Hematopoietic multipotent progenitor cell treated with erythropoietin and hydrocortisone succinate and interleukin-3 and kit ligand, for 17 days (in vitro differentiated cells): ENCODE measurements at places on chromosomes 7 and 10.
A peak's percentile ranks its signal among the peaks of the same experiment; 100 is the strongest.

GRCh38 chr7:156218544-156219306 is 406.5 kb upstream of the SHH start:
- no peak for DNase-seq

- DNase-seq: no peak
These were observed 1293.5 kb downstream of the XPNPEP1 start for GRCh38 chr10:108629834-108630233.

- DNase-seq: no peak
These were observed 7.2 kb downstream of the SFMBT2 start for GRCh38 chr10:7403620-7404019.

GRCh38 chr7:2000746-2001321 is 231.9 kb downstream of the MAD1L1 start:
- no peak for DNase-seq

GRCh38 chr10:69092959-69093850 is 5.3 kb downstream of the SRGN start:
- peak; percentile 89 for DNase-seq

GRCh38 chr10:127600479-127600878 is 51.4 kb downstream of the NPS start:
- DNase-seq: no peak

DNA sequence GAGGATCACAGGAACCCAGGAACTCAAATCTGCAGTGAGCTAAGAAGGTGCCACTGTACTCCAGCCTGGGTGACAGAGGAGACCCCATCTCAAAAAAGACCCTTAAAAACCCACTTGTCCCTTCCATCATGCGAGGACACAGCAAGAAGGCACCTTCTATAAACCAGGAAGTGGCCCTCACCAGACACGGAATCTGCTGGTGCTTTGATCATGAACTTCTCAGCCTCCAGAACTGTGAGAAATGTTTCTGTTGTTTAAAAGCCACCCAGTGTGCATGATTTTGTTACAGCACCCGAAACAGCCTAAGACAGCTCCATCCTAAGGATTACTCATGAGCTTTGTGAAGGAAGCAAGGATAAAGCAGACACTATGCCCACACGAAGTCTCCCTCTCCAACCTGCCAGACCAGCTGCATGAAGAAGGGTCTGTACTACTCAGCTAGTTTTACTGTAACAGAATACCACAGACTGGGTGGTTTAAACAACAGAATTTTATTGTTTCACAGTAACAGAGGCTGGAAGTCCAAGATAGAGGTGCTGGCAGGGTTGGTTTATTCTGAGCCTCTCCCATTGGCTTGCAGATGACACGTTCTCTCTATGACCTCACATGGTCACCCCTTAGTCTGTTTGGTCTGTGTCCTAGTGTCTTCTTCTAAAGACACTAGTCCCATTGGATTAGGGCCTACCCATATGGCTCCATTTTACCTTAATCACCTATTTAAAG is 13.7 kb downstream of the VIM start:
- DNase-seq: no peak

GRCh38 chr10:68721673-68722335 is 765 bp downstream of the CCAR1 start:
- DNase-seq: peak; percentile 31

GRCh38 chr7:37062560-37062859 is 338.2 kb upstream of the AOAH start:
- no peak for DNase-seq

DNA sequence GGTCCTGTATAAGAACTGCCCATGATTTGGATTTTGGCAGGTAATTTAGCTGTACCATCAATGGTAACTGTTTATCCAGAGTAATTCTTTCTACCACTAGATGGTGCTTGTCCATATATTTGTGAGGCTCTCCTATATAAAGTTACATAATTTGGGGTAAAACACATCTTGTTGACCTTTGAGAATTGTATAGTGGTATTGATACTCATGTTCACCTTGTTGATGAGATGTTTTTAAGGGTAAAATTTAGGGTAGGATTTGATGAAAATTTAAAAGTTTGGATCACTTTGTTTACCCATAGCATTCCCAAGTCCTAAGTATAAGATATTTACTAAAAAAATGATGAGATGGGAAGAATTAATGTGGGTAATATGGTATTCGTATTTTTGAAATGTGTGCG is 31.6 kb downstream of the ST7 start:
- DNase-seq: peak; percentile 77

GRCh38 chr10:114403541-114404161 is 651 bp downstream of the AFAP1L2 start:
- no peak for DNase-seq

DNA sequence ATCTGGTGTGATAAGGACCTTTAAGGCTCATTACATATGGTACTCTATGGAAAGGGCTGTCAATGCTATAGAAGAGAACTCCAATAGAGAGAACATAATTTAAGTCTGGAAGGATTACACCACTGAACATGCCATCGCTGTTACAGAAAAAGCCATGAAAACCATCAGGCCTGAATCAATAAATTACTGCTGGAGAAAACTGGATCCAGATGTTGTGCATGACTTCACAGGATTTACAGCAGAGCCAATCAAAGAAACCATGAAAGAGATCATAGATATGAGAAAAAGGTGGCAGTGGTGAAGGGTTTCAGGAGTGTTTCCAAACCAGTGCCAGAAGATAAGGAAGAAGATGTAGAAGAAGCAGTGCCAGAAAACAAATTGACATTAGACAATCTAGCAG is 18.9 kb upstream of the GPR22 start:
- DNase-seq: no peak

DNA sequence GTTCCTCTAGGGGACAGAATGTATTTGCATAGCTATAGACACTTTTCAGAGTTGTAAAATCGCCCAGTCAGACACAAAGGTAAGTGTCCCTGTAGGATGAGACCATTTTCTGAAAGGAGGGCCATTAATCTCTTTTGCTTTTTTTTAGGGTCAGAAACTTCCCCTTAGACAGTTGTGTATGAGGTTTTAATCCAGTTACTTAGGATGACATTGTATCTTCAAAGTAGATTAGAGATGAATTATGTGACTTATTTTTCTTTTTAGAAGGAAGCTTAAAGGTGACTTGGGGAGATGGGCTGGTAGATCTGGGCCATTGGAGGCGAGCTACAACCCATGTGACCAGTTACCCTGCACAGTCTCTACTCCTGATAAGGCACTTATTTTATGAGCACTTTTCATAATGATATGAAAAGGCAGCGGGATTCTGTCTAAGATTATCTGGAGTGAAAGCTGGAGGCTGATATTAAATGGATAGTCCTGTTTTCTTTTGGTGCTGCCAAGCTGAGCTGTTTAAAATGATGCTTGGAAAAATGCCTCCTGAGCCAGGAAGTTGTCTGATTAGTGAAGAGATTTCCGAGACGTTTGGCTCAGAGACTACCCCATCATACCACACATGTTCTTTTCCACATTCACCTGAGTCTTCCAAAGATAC is 264.3 kb downstream of the AUTS2 start:
- no peak for DNase-seq

DNA sequence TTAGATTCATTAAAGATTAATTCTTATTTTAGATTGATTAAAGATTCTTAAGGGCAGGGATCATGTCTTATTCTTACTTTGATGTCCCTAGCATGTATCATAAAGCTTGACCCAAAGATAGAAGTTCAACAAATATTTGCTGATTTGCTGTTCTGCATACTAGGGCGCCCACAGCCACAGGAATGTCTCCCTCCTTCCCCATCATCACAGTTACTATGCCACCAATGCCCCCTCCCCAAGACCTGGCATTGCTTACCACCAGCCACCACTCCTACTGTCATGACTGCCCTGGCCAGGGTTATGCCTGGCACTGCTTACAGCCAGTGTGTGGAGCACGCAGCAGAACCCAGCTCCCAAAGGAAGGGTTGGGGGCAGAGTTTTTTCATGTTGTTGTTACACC is 86.7 kb upstream of the AGK start:
- no peak for DNase-seq

DNA sequence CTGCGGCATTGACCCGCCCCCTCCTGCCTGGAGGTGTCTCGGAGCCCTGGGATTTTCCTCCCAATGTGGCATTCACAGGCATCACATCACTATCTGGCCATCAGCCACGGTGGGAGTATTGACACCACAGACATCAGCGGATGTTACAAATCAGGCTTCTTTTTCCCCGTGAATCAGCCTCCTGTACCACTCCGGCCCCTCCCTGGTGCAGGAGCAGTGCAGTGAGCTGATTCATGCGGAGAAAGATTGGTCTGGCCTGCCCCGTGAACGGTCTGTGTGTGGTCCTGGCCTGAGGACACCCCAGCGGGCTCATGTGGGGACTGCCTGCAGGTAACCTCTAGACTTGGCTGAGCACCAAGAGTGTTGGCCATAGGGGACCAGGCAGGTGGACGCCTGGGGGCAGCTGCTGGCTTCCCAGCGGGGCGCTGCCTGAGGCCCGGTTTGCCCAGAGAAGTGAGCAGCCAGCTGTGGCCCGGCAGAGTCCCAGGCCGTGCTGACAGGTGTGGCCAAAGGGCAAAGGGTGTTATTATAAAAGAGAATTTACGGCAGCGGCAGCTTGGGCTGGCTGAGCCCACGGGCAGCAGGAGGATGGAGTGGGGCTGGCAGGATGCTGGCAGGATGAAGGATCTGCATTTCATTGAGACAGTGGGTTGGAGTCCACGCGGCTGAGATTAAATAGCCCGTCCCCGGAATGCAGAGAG is 32.1 kb upstream of the GNA12 start:
- no peak for DNase-seq

DNA sequence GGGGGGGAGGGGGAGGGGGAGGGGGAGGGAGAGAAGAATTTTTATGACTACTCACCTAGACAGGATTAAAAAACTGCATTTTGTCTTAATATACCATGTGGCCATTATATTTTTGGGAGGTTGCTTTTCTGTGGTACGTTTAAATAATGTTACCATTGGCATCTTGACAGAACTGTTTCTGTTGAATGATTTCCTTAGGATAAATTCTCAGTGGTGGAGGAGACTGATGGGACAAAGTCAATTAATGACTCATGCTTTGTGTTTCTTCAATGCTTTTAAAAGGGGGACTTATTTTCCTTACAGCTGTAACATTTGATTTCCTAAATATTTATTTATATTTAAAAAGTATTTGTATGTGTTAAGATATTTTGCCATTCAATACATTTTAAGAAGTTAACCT is 13.7 kb downstream of the AGR2 start:
- no peak for DNase-seq

- no peak for DNase-seq
These were observed 39.6 kb downstream of the COL26A1 start for GRCh38 chr7:101402081-101402779.

GRCh38 chr7:1691096-1691495 is 21.0 kb downstream of the ELFN1 start:
- DNase-seq: no peak

DNA sequence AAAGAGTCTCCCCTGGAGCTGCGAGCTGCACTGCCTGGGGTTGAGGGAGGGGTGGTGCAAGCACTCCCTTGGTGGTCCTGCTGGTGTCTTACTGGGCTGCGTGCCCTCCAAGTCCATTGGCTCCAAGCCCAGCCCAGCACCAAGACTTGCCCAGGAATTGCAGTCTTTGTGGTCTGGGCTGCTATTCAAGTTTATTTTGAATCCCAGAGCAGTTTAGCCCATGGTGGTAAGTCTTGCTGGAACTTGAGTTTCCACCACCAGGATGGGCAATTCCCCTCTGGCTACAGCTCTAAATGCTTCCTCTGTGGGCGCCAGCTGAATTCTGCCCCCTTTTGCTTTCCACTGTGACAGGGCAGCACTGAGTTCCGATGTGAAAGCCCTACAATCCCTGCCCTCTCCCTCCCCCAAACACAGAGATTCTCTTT is 25.1 kb downstream of the GALNT11 start:
- no peak for DNase-seq

DNA sequence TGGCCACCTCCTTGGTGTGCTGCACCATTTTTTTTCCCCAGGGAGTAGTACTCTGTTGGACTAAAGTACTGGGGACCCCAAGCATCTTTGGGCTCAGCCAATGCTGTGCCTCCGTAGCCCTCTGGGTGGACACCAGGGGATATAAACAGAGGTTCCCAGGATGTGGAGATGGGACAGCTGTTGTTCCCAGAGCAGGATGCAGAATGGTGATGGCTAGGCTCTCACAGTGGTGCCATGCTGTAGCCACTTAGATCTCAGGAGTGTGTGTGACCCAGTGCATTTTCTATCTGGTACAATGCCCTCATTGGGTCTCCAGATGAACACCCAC is 50.9 kb upstream of the SCIN start:
- no peak for DNase-seq

DNA sequence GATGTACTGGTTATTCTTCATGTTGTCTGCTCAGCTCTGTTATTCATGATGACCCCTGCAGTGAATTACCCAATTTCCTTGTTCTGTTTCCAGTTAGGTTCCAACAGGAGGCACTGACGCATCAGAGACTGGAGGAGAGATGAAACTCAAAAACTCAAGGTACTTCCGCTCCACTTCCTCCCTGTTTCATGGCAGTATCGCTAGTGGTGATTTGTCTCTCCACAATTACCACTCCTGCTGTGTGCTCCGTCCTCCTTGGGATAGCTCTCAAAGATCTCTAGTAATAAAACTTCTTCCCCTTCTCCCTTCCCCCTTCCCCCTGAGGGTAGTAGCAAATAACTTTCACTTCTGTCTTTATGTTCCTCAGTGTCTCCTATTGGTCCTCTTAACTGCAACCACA is 107.4 kb upstream of the ABCB5 start:
- DNase-seq: no peak

DNA sequence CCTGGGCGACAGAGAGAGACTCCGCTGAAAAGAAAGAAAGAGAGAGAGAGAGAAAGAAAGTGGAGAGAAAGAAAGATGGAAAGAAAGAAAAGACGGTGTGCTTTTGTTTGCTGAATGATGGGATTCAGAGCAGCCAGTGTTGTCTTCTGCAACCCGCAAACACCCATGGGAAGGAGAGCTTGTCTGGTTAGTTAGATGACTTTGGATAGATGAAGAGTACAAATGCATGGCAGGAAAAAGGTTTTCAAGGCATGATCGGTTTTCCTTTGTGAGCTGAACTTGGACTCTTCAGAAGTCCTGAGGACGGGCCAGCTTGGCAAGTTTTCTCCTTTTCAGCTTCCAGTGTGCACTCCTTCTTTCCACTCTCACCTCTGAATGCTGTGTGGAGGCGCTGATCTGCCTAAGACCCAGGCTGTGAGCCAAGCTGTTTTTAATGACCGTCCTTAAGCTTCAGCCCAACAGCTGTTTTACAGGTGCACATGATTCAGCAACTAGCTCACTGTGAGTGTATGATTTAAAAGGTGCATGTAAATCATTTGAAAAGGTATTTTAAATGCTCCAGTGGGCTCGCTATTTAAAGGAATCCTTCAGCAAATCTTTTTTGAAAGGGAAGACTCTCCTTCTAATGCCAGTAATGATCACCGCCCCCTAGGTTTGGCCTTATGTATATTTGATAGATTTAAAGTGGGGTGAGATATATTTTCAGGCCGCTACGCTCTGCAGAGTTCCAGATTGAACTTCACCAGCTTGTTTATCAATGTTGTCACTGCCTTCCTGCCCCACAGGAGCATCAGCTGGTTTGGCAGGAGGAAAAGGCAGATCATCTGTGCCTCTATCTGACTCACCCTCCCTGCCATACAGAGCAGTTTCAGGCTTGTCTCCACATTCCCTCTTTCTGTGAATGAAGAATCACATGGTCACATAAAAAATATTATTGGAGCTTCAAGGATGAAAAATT is 115.0 kb downstream of the PLXDC2 start:
- no peak for DNase-seq
